Stimulated activated CD8-positive, alpha-beta memory T cell treated with anti-CD3 and anti-CD28 coated beads, Interleukin-4, amount 100 ng/mL, for 1 hour (primary cell): ENCODE measurements at places on chromosomes 6 and 20.

DNA sequence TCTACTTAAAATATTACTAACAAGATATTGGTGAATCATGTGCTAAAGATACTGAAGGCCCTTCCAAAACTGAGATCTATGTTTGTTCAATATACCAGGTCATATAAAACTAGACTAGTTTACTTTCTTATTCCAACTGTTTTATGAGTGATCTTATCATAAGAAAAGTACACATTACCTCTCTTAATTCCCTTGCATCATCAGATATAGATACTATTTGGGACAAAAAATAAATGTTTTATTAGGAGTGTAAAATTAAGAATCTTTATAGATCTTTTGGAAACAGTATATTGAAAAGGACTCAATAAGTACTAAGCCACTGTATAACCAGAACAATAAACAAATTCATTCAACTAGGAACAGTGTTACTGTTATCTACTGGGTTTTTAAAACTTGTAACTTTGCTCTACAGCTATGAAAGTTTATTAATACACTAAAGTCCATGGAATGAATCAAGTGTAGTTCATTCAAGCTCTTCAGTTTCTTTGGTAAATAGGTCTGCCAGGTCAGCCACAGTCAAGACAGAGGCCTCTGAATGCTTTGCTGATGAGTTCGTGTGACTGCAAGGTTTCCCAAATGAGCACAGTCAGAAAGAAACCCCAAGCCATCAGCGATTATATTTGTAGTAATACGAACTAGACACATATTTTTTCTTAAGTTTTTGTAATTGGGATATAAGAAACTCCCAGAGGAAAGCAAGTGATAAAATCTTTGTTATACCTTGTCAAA, 71.8 kb upstream of the FBXO30 start:
- DNase-seq = no peak

- DNase-seq = no peak
Measured at GRCh38 chr6:16316741-16317251, 78.4 kb downstream of the GMPR start.

- no peak for DNase-seq
Measured at GRCh38 chr6:134864558-134864957, 85.3 kb downstream of the ALDH8A1 start.

- no peak for DNase-seq
Measured at GRCh38 chr20:24455081-24455480, 14.3 kb upstream of the SYNDIG1 start.

DNA sequence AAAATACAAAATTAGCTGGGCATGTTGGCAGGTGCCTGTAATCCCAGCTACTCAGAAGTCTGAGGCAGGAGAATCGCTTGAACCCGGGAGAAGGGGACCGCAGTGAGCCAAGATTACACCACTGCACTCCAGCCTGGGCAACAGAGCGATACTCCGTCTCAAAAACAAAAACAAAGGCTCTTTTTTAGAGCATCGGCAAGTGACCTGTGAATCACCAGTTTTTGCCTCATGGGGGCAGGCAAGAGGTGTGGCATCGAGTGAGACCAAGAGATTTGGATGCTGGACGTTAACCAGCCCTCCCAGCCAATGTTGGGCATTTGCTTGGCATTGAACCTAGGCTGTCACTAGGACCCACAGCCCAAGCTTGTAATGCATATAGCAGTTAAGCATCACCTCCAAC, 14.6 kb upstream of the CDK5RAP1 start:
- DNase-seq = no peak

GRCh38 chr20:48012401-48012974, 227.2 kb upstream of the SULF2 start:
- DNase-seq = no peak

GRCh38 chr6:40517654-40518053, 69.5 kb downstream of the LRFN2 start:
- DNase-seq = no peak

GRCh38 chr6:84521511-84521910, 242.9 kb downstream of the TBX18 start:
- no peak for DNase-seq

GRCh38 chr6:150560004-150560883, 39.4 kb upstream of the PLEKHG1 start:
- no peak for DNase-seq

DNA sequence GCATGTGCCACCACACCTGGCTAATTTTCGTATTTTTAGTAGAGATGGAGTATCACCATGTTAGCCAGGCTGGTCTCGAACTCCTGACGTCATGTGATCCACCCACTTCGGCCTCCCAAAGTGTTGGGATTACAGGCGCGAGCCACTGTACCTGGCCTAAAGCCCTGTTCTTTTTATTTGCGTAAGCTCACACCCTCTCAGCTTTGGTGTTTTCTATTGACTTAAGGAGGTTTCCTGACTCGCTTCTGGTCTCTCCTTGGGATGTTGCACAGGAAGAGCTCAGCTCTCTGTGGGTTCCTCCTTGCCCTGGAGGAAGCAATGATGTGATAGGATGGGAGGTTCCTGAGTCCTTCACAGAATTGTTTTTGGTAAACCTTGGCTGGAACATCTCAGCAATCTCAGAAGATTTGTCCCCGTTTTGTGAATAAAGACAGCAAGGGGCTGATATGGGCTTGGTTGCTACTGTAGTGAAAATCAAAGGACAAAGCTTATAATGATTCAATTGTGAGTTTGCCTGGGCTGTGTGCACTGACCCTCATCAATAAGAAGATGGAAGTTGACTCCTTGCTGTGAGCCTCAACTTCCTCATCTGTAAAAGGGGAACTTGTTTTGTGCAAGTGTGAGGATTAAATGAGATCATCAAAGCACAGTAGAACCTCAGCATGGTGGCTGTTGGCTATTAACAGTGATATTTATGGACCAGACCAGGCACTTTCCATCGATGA, 27.0 kb downstream of the TOX2 start:
- DNase-seq = no peak

- DNase-seq = no peak
Measured at GRCh38 chr6:140966676-140967075, 1166.0 kb upstream of the GJE1 start.

DNA sequence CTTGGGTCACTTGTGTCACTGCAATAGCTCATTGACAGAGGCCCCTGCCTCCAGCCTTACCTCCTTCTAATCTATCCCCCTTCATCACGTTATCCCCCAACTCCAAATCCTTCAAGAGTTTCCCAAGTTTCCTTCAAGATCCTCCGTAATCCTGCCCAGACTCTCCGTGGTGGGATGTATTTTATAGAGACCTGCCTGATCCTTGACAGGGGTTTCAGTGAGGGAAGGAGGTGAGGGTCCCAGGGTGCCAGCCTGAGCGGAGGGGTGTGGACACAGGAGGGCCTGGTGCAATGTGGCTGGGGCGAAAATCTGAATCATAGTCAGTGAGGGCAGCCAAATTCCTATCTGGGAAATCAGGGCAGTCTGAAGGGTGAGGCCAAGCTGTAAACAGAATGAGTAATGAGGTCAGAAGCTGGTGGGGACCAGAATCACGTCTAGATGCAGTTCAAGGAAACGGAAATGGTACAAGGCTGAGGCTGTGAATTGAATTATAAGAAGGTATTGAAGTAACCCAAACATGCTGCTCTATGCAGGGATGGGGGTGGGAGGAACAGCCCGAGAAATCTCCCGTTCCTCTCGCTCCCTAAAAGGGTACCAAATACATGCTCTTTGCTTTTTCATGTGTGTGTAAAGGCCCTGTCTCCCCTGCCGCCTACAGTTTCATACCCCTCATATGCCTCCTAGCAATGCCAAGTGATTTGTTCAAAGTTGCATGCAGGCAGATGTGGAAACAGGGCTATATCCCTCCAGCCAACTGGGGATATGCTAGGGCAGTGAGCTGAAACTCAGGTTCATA, 35.4 kb upstream of the PIM1 start:
- DNase-seq = no peak

DNA sequence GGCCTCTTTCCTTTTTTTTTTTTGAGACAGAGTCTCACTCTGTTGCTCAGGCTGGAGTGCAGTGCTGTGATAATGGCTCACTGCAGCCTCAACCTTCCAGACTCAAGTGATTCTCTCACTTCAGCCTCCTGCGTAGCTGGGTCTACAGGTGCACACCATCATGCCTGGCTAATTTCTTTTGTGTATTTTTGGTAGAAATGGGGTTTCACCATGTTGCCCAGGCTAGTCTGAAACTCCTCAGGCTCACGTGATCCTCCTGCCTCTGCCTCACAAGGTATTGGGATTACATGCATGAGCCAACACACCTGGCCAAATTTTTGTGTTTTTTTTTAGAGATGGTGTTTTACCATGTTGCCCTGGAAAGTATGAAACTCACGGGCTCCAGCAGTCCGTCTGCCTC, 29.3 kb downstream of the SRC start:
- no peak for DNase-seq

DNA sequence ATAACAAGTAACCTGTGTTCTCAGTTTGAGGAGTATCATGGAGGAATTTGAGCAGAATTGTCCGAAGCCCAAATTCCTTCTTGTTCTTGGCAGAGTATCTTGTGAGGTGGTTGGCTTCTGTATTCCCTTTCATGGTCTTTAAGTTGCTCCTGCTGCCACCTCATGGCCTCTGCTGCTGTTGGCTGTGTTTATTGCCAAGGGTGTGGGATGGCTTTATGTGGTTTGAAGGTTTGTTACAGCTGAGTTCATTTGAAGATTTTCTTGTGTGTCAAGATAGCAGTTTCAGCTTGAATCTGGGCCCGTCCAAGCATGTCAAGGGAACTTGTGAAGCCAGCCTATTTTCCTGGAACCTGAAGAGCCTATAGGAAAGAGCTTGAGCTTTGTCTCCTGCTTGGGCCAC, 20.2 kb upstream of the TTK start:
- no peak for DNase-seq

- DNase-seq = no peak
Measured at GRCh38 chr6:137224799-137225198, 5.6 kb upstream of the IFNGR1 start.

GRCh38 chr6:138429761-138430160, 25.7 kb downstream of the HEBP2 start:
- no peak for DNase-seq

GRCh38 chr6:34595332-34596184, 39.4 kb upstream of the SPDEF start:
- no peak for DNase-seq

GRCh38 chr20:25297141-25297905, 49.4 kb downstream of the PYGB start:
- no peak for DNase-seq

- no peak for DNase-seq
Measured at GRCh38 chr6:165952514-165952913, 215.1 kb downstream of the TBXT start.

DNA sequence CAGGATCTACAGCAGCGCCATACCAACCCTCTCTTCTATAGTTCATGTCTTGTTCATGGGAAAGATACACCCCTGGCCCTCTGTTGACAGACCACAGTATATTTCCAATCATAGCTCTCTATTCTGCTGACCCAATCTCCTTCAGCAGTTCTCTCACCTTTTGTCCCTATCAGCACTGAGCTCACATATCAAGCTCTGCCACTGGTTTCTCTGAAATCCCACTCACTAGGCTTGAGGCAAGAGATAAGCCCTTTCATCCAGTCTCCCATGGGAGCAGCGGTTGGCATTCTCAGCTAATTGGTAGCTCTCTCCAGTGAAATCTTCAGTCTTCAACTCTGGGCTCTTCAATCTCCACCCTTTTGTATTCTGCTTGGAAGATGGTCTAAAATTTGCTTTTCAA, 313.4 kb downstream of the GJA1 start:
- no peak for DNase-seq

- DNase-seq = no peak
Measured at GRCh38 chr6:38375341-38375740, 264.4 kb downstream of the BTBD9 start.

GRCh38 chr6:148776321-148777308, 29.8 kb downstream of the UST start:
- DNase-seq = no peak

GRCh38 chr6:41539204-41539603, 7.0 kb upstream of the FOXP4 start:
- DNase-seq = no peak

GRCh38 chr6:128437685-128438084, 82.7 kb downstream of the PTPRK start:
- DNase-seq = no peak

DNA sequence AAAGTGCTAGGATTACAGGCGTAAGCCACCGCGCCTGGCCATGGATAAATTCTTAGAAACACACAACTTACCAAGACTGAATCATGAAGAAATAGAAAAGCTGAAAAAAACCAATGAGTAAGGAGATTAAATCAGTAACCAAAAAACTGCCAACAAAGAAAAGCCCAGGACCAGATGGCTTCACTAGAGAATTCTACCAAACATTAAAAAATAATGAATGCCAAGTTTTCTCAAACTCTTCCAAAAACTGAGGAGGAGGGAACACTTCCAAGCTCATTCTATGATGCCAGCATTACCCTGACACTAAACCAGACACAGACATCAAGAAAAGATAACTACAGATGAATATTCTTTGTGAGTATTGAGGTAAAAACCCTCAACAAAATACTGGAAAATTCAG, 44.3 kb downstream of the USP49 start:
- DNase-seq = no peak

DNA sequence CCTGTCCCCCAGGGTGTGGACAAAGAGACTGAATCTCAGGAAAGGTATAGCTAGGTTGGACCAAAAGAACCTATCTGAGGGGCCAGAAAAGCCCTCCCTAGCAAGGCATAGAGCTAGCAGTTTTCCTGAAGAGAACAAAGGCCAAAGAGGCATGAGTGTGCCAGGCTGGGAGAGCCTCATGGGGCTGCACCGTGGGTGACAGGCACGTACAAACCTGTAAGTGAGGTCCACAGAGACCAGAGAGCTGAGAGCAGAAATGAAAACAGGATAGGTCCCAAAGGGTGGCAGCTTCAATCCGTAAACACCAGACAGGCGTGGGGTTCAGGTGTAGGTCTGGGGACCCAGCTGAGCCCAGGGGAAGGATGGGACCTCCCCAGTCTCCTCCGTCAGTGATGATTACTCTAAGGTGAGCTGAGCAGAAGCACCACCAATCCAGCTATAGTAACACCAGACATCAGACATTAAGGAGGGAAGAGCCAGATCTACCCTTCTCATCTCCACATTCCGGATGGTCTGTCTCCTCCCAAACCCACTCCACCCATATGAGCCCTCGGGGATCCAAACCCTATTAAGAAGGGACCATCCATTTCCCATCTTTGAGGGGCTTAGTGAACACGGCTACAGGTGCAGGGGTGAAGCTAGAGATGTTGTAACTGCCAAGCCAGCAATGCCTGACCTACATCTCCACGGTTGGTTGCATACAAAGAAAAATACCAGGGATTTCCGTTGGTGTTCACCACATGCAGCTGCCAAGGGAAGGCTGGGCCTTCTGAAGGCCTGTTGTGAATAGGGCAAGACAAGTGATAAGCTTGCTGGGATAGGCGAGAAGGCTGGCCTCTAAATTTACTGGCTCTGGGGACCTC, 38.3 kb downstream of the BCL2L1 start:
- DNase-seq = no peak
